T-helper 9 cell (primary cell): ENCODE measurements at places on chromosomes 6 and 20.

GRCh38 chr6:81838031-81838430, 85.5 kb upstream of the TENT5A start:
- no peak for DNase-seq

GRCh38 chr6:15058200-15059061, 187.4 kb upstream of the JARID2 start:
- no peak for DNase-seq

- DNase-seq, result no peak
Observed at GRCh38 chr20:45967551-45968080, 4.4 kb downstream of the ZNF335 start.

DNA sequence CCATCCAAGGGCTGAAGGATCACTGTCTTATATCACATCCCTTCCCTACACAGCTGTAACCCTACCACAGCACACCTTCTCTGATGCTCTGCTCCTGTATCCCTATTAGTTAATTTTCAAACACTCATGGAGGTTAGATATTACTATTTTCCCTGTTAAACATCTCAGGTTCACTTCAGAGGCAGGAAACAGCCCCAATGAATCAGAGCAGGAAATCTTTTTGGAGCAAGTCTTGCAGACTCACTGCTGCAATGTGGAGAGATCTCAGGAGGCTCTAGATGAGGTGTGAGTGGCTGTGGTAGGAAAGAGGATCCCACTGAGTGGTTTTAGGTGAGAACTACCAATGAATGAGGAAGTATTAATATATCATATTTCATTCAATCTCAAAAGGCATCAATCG, 19.7 kb upstream of the HTR1B start:
- no peak for DNase-seq

DNA sequence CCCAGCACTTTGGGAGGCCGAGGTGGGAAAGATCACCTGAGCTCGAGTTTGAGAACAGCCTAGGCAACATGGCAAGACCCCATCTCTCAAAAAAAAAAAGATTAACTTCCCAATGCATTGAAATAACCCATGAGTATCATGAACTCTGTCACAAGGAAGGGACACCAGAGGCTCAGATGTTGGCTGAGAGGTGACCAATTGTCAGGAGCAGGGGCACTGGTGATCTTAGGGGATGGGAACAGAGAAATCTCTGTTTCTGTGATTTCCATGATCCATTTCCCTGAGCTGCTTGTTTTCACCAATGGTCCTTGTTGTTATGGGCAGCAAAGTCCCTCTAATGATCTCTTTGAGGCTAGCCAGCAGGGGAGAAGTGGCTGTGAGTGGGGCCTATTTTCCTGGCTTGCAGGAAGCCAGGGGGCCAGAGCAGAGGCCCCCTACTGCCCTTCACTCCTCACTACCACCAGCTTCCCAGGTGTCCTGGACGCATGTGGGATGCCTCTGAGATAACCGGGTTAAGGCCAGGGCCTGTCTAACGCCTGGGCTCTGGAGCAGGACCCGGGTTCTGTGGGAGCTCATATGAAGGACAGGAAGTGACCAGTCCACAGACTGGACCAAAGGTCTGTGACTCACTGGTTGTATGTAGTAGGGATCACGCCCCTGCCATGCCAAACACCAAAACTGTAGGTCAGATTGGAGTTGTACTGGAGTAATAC, 54.4 kb downstream of the PCNA start:
- no peak for DNase-seq

DNA sequence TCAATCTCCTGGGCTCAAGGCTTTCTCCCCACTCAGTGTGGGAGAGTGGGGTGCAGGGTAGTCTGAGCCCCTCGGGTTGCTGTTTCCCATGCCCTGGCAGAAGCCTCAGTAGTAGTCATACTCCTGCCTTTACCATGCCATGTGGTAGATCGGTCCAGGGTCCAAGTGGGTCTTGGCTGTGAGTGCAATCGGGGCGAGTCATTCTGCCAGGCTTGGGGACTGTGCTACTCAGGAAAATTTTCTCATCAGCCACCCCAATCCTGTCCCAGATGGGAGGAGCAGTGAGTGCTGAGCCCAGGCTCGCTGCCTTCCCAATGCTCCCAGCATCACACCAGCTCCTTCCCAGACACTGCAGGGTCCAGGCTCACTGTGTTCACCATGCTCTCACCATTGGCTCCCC, 10.7 kb upstream of the RAET1L start:
- DNase-seq, result no peak

DNA sequence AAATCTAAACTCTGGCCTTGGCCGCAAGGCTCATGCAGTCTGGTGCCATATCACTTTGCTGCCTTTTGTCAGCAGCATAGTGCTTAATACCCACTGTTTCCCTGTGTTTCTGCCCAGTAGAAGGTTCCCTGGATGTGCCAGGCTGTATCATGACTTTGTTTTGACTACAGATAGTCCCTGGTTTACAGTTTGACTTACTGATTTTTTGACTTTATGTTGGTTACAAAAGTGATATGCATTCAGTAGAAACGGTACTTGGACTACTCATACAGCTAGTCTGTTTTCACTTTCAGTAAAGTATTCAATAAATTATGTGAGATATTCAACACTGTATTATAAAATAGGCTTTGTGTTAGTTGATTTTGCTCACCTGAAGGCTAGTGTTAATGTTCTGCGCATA, 19.0 kb downstream of the RALY start:
- DNase-seq, result no peak

DNA sequence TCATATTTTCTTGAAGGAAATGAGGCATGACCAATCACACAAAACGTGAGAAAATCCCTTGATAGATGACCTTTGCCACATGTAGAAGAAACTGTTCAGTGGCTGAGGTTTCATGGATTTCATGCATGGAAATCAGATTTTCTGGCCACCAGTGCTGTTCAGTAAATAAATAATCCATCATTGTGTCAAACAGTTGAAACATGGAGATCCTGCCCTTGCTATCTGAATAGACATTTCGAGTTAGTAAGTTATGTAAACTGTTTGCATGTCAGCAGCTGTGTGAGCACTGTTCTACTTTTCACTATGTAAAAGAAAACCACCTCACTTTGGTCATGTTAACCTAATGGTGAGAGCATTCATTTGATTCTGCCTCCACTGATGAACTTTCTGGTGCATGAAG, 793.9 kb upstream of the EPHA7 start:
- no peak for DNase-seq

DNA sequence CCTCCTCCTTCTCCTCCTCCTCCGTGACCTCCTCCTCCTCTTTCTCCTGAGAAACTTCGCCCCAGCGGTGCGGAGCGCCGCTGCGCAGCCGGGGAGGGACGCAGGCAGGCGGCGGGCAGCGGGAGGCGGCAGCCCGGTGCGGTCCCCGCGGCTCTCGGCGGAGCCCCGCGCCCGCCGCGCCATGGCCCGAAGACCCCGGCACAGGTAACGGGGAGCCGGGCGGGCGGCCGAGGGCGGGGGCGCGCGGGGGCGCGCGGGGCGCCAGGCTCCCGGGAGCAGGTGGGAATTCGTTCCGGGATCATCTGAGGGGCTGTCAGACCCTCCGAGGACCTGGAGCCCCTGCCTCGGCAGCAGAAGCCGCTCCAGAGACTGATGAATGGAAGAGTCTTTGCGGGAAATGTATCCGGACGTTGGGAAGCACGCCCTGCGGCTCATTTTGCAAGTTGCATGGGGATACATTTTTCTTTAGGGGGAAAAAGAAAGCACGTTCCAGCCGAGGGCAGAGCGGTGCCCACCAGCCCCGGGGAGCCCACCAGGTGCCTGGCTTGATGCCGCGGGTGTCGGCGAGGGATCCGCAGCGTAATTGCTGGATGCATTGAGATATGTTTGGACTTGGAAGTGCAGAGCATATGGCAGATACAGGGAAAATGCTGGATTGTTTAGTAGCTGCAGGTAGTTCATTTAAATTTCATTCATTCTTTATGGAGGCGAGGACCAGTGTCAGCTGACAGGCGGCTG, 394 bp downstream of the MYB start:
- no peak for DNase-seq

GRCh38 chr20:37315452-37316110, 26.1 kb downstream of the MANBAL start:
- DNase-seq, result no peak

GRCh38 chr6:41056768-41057490, 3.9 kb downstream of the APOBEC2 start:
- DNase-seq, result no peak

- no peak for DNase-seq
Observed at GRCh38 chr20:830011-830521, 3.4 kb upstream of the FAM110A start.

- no peak for DNase-seq
Observed at GRCh38 chr6:56938649-56939191, 16.2 kb upstream of the BEND6 start.

GRCh38 chr20:50296450-50297375, 106.1 kb downstream of the CEBPB start:
- no peak for DNase-seq

- DNase-seq, result no peak
Observed at GRCh38 chr6:117307655-117308054, 42.3 kb downstream of the VGLL2 start.

DNA sequence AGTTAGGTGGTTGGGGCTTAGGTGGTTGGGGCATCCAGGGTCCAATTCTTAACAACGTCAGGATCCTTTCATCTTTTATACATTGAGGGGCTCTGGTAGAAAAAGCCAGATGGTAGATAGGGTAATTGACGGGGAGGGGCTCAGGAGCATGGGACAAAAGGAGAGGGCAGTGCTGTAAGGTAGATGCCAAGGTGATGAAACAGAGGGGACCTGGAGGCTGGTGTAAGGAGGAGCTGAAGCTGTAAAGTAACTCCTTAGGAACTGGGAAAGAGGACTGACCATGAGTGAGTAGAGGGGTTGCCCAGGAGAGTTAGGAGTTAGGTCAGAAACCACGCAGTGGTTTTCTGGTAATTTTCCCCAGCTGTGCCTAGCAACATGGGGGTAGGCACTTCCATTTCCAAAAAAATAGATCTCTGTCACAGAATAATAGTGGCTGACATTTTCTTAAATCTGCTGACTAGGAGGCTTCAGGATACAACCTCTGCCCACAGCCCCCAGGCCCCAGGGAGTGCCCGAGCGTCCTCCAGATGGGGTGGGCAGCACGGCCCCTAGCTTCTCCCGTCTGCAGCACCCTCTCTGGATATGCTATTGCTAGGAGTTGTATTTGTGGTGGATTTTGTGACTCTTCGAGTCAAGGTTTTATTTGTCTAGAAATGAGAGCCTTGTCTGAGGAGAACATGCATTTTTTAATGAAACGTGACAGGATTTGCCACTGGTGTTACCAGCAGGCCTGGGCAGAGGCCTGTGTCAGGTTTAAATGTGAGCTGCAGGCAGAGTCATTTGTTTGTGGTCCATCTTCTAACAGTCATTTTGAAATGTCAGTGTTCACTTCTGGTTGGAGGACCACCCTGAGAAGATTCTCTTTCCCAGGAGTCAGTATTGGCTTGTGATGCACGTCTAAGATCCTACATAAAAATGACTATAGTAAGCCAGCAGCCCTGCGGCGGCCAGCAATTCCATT, 44.6 kb downstream of the TULP4 start:
- no peak for DNase-seq

DNA sequence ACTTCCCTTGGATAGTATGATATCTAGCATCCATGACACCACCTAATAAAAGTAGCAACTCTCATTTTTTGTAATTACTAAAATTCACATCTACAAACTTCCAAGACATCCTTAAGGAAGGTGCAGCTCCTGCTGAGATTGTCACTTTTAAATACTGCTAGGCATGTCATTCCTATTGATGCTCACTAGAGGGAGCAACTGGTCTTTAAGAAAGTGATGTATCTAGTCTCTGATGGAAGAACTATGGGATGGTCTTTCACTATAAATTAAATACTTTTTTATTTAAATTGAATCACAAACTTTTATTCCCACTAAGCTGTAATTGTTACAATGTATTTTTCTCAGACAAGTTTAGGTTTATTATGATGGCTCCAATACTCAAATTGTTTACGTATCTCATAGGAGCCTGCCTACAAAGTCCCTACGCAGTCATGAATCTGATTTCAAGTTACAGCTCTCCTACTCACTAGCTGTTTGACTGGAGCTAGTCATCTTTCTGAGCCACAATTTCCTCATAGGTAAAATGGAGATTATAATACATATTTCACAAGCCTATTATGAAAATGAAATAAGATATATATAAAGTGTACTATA, 8.1 kb upstream of the TSPYL1 start:
- DNase-seq, result no peak

- DNase-seq, result no peak
Observed at GRCh38 chr20:31607640-31608250, 2.7 kb downstream of the ID1 start.

GRCh38 chr20:26295006-26295405, 598.4 kb upstream of the ZNF337 start:
- DNase-seq, result no peak

- no peak for DNase-seq
Observed at GRCh38 chr6:134819236-134819635, 130.7 kb downstream of the ALDH8A1 start.

- DNase-seq, result no peak
Observed at GRCh38 chr6:30931272-30931671, 698 bp downstream of the SFTA2 start.

DNA sequence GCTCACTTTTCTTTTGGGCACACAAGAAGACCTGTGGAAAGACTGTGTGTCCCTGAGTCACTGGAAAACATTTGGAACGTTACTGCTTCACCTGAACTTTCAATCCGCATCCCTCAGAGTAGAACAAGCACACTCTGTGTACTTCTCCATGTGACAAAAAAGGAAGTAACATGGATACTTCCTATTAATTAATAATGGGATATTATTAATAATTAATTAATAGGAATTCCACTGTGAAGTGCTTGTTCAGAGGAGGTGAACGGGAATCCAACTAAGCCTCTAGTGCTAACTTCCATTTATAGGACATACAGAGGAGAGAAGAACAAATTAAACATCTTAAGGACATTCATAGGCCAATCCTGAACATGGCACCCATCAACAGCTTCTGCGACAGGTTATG, 407.8 kb downstream of the SYNE1 start:
- no peak for DNase-seq

- DNase-seq, result no peak
Observed at GRCh38 chr6:63630466-63630865, 5.1 kb upstream of the PHF3 start.

- DNase-seq, result no peak
Observed at GRCh38 chr6:113630738-113631535, 226.2 kb upstream of the MARCKS start.

DNA sequence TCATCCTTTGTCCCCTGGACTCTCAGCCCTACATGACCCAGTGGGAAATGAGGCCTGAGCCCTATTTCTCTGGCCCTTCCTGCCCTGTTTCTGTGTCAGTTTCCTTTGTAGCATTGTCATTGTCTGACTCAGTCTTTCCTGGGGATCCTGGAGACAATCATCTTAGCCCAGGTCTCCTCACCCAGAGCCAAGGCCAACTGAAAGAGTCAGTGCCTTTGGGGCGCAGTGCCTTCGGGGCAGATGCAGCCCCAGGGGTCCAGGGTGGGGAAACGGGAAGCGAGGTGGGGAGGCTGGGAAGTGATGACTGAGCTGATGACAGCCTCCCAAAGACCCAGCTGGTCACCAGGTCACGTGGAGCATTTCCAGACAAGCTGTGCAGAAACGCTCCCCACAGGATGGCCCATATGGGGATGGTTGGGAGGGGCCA, 93.3 kb upstream of the SULF2 start:
- DNase-seq, result no peak

GRCh38 chr6:14732844-14733757, 512.8 kb upstream of the JARID2 start:
- no peak for DNase-seq
